ENCODE measurements at places on chromosomes 2 and 18. TPM values are rescaled to one million over a fixed set of nuclear protein-coding genes. Genes with fewer than 3 reads are reported as not detected.

The IAH1 gene
- total RNA-seq: 25.0 TPM

The PUM2 gene
- 96.8 TPM for total RNA-seq

The NYAP2 gene
- total RNA-seq: not detected

The ADGRF3 gene
- total RNA-seq: 0.59 TPM

The ITPRIPL1 gene
- total RNA-seq: 1.7 TPM

The CIDEA gene
- not detected for total RNA-seq

The FBXO48 gene
- total RNA-seq: 2.4 TPM

The ABHD3 gene
- 43.5 TPM for total RNA-seq

The SH3YL1 gene
- total RNA-seq: 97.0 TPM

The PFN4 gene
- total RNA-seq: 0.64 TPM

The DSC2 gene
- 42.4 TPM for total RNA-seq

The UPP2 gene
- not detected for total RNA-seq

The SPC25 gene
- total RNA-seq: 77.0 TPM

The RESP18 gene
- total RNA-seq: not detected

The LIMS4 gene
- total RNA-seq: not detected

The FAM136A gene
- 53.7 TPM for total RNA-seq

The C2orf72 gene
- total RNA-seq: 0.66 TPM

The ZNF804A gene
- 0.09 TPM for total RNA-seq

The SKOR2 gene
- total RNA-seq: not detected

The SIX2 gene
- not detected for total RNA-seq
